ENCODE measurements at places on chromosomes 11 and 22.

DNA sequence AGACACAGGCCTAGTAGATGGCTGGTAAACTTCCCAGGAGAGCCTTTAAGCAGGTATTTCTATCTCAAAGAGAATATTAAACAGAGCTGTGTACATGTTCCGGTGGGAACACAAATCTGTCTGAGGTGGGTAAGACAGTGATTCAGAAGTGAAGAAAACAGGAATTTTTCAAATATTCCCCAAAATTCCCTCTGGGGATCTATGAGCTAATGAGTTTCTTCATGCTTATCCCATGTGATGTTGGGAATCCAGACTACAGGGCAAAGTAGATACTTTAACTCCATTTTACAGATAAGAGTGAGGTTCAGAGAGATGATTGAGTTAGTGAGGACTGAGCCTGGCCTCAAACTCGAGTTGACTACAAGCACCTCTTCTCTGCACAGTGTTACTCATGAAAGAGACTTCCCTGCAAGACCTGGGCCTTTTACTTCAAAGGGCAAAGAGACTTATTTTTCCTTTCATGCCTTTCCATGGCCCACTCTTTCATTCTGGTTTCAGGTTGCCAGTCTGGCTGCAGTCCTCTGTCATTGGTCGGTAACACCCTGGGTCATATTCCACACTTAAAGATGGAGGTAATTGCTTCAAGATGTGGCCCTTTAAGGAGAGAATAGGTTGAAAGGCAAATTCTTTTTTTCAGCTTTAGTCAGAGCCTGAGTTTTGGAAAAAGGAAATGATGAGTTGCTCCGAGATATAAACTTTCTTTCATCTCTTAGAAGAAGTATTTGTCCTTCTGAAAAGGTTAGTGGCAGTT lies 70.1 kb downstream of the CYB5R2 start:
- DNase-seq: no peak

GRCh38 chr22:41917903-41918791 lies 3.3 kb upstream of the SHISA8 start:
- peak; percentile 30 for DNase-seq

- no peak for DNase-seq
Observed at GRCh38 chr11:134443246-134443645, 31.2 kb upstream of the B3GAT1 start.

- DNase-seq: no peak
Observed at GRCh38 chr11:14022821-14023220, 60.3 kb downstream of the SPON1 start.

- no peak for DNase-seq
Observed at GRCh38 chr11:4891996-4892640, 10.4 kb downstream of the OR51T1 start.

DNA sequence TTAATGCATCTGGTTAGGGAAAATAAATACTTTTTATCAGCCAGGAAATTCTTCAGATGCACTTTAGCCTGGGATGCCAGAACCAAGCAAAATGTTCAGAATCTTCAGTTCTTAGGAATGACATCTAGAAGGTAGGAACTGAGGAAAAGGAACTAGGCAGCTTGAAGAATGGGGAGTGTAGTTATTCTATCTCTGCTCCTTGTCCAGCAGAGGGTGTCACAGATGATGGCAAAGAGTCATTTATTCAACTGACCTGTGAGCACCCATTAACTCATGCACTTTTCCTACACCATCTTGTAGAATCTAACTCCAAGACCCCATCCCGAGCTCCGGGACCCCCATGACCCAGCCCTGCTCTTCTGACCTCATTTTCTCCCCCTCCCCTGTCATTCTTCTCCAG lies 122.1 kb upstream of the ISX start:
- DNase-seq: no peak

- DNase-seq: no peak
Observed at GRCh38 chr22:47158457-47158856, 396.0 kb downstream of the TBC1D22A start.

DNA sequence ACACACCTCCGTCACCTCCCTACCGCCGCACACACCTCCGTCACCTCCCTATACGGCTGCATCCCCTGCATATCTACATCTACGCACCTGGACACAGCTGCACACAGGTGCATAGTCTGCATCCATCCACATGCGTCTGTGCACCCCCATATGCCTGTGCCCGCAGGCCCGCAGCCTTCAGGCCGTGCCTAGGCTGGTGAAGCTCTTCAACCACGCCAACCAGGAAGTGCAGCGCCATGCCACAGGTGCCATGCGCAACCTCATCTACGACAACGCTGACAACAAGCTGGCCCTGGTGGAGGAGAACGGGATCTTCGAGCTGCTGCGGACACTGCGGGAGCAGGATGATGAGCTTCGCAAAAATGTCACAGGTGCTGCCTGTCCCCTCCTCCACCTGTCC lies 4.8 kb downstream of the PKP3 start:
- no peak for DNase-seq

- DNase-seq: no peak
Observed at GRCh38 chr11:27401833-27402316, 38.9 kb upstream of the CCDC34 start.

DNA sequence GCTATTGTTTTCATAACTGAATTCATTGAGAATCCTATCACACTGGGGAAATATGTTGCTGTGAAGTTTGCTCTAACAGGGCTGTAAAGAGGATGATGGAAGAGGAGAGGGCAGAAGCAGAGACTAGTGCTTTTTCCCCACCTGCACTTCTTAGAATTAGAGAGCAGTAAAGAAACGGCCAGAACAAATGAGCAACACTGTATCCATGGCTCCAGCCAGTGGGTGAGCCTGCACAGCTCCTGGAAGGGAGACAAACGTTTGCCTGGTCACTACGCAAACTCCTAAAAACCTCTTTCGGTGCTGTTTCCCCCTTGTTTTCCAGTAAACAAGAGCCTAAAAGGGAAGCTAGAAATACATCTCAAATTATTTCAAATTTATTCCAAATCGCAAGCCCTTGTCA lies 22.2 kb upstream of the OR10D3 start:
- DNase-seq: no peak

- DNase-seq: no peak
Observed at GRCh38 chr11:133828871-133829270, 16.4 kb downstream of the SPATA19 start.

GRCh38 chr22:39674536-39674935 lies 104.0 kb downstream of the CACNA1I start:
- DNase-seq: no peak

DNA sequence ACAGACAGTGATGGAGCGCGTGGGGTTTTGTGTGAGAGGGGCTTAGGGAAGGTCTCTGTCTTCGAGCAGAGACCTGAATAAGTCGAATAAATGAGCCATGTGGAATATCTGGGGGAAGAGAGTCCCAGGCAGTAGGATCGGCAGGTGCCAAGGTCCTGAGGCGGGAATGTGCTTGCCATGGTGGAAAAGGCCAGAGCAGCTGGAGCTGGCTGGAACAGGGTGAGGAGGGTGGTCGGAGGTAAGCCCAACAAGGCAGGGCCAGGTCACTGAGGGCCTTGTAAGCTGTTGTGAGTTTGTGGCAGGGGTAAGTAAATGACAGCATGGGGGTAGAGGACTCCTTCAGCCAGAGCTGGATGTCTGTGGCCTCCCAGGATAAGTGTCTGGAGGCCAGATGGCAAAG lies 71.3 kb downstream of the TP53I11 start:
- DNase-seq: no peak

DNA sequence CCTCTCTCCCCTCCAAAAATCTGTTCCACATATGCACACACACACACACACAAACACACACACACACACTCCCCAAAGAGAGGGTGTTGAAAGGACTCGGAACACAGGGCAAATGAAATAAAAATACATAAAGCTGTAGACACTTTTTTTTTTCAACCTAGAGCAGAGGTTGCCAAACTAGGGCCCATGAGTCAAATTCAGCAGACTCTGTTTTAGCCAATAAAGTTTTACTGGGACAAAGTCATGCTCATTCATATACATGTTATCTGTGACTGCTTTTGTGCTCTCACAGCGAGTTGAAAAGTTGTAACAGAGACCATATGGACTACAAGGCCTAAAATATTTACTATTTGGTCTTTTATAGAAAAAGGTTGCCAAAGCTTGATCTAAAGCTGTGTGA lies 8.9 kb downstream of the IMMP1L start:
- no peak for DNase-seq

GRCh38 chr22:17876306-17876831 lies 102.1 kb upstream of the BID start:
- DNase-seq: no peak

DNA sequence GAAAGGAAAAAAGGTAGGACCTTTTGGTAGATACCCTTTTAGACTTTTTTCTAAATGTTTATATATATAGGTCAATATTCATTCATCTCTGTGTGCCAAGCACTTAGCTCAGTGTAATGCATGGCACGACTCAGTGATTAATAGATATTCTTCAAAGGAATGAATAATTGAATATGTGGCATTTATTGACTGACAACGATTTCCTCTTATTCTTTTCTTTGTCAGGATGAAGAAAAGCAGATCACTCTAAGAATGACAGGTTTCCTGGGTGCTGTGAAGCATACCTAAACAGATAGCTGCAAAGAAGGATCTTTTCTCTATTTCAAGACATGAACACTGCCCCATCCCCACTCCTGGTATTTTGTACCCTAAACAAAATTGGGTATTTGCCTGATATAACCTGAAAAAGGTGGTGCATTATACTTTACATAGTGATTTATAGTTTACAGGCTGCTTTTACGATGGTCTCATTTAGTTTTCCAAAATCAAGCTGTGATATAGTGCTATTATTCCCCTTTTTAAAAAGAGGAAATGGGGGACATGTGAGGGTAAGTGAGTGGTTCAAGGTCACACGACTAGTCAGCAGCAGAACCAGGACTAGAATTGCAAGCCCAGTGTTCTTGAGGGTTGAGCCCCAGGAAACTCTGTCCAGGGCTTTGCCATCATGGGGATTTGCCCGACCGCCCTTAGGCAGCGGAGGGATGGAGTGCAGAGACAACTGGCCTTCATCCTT lies 32.9 kb upstream of the CLMP start:
- DNase-seq: no peak

DNA sequence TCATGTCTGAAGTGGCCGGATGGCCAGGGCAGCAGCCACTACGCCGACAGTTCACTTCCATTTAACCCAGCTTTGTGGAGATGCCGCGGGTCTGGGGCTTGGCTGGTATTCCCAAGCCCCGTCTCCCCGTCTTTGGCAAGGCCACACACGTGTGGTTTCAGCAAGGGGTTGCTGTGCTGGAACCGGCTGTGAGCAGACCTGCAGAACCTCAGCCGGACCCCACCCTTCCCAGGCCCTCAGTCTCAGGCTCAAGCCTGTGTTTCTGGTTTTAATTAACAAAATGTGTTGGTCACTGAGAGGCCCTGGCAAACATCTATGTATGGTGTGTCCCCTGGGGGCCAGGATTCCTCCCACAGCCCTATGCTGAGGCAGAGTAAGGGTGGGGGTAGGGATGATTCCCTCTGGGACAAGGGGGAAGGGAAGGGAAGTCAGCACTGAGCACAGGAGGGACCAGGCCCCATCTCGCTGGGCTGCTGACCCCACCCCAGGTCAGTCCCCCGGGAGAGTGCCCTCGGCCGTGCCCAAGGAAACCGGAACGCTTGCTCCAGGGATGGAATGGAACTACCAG lies 9.3 kb downstream of the OSBPL5 start:
- no peak for DNase-seq

- DNase-seq: no peak
Observed at GRCh38 chr11:35586222-35586621, 32.0 kb upstream of the FJX1 start.

DNA sequence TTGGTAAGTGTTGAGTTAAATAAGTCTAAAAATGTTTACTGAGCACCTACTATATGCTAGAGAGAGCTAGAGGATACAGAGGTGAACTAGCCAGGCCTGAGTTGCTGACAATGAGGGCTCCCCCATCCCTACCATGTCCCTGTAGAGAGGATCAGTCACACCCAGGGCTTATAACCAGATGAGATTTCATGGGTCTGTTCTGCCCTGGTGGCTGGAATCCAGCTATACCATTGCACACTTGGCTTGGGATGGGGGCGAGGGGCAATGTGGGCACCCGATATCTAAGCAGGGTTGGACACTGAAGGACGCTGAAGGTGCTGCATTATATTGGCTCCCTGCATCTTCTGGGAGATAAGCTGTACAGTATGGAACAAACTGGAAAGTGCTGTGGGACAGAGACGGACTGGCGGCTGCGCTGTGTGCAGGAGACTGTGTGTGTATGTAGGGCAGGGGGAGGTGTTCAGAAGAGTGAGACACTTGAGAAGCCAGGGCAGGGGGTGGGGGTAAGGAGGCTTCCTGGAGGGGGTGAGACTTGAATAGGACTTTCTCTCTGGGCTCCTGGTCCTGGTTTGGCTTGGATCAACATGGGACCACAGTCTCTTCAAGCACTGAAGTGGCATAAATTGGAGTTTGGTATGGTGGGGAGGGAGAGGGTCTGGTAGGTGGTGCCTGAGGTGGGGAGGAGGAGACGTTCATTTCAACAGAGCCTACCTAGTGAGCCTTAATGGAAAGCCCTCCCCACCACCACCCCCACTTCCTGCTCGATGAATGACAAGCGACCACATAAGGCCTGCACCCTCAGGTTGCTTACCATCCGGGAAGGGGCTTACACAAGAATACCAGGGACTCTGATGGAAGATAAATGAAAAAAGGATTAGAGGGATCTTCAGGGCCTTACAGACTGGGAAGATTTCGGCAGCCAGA lies 1.8 kb downstream of the CD82 start:
- DNase-seq: no peak

DNA sequence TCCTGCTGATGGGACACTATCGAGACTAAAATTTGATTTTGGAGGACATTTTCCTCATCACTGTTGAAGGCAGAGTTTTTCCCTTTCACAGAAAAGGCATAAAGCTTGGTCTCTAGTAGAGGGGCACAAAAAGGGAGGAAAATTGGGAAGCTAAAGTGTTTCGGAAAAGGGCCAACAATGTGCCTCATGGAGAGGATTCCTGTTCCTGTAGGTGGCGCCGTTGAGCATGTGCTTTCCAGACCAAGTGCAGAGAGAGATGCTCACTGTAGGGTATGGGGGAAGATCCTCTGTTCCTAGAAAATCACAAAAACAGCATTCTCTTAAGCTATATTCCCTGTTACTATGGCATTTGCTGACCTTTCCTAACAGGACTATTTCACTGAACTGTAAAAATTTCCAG lies 18.4 kb upstream of the OR4C5 start:
- no peak for DNase-seq

GRCh38 chr11:22458161-22458560 lies 120.0 kb downstream of the SLC17A6 start:
- no peak for DNase-seq

GRCh38 chr11:34654483-34655334 lies 33.8 kb downstream of the EHF start:
- peak; percentile 90 for DNase-seq
